Skin of body (tissue), 3 donors: ENCODE measurements at places on chromosomes 4 and X. TPM values are rescaled to one million over a fixed set of nuclear protein-coding genes. Genes with fewer than 3 reads are reported as not detected.
A peak's percentile ranks its signal among the peaks of the same experiment; 100 is the strongest.

Gene CLDN22
- not detected for total RNA-seq

DNA sequence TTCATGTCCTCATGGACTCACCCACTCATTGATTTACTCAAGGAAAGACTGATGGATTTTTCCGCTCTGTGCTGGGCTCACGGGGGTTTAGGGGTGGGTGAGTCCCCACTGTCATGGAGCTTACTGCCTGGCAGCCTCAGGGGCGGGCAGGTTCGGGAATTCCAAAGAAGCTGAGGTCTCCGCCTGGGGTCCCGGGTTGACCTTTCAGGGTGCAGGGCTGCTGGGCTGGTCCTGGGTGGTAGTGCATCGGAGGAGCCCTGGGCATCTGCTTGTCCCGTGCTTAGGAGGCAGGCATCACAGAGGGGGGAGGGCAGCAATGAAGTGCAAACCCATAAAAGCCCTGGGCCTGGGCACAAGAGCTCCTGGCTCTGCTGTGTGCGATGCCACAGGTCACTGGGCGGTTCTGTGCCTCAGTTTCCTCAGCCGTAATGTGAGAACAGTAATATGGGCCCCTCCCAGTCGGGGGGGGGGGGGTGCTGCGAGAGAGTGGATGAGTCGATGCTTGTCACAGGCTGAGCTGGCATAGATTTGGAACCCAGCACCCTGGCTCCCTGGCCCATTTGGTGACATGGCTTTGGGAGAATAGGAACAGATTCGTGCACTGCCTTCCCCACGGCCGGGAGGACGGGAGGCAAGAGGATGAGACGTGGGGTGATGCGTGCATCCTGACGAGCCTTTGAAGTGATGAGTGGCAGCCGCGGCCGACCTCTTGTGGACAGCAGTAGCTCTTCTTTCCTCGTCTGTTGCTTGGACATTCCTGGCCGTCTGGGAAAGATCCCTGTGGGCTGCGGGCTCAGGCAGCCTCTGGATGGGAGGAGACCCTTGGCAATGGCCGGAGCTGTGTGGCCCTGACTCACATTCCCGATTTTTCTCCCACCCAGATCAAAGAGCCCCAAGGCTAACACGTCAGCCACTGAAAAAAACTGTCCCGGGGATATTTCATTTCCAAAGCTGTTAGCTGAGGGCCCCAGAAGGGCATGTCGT, 42.0 kb downstream of the PSAPL1 start:
- DNase-seq: no peak

DNA sequence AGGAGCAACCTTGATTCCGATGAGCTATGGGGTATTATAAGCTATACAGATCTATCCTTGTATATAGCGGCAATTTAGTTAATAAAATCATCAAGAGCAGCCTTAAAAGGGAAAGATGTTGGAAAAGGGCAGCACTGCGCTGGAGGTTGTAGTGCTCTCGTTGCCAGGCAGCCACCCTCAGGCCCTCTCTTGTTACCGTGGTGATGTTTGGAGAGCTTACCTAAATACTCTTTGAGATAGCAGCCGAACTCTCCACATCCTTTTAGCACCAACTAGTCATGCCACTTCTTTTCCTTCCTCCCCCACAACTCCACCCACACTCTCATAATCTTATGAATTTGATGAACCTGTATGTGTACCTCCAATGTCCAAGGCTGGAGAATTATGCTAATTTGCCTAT, 3.8 kb upstream of the RADX start:
- no peak for DNase-seq

DNA sequence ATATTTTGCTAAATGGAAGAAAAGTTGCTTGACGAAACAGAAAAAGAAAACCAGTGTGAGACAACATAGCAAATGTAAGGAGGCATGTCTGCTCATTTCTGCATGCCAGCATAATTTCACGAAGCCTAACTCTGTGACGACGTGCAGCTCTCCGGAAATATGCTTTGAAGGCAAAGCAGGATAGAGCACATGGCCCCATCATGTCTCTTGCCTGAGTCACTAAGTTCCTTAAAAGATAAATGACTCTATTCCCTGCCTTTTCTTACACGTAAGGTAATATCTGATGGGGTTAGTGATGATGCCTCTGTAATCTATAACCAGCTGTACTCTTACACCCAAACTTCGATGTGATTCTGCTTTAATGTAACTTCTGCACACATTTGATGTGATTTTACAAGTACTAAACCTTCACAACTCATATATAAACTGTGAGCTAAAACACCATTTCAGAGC, 64.5 kb downstream of the ANXA3 start:
- DNase-seq: peak; percentile 27

DNA sequence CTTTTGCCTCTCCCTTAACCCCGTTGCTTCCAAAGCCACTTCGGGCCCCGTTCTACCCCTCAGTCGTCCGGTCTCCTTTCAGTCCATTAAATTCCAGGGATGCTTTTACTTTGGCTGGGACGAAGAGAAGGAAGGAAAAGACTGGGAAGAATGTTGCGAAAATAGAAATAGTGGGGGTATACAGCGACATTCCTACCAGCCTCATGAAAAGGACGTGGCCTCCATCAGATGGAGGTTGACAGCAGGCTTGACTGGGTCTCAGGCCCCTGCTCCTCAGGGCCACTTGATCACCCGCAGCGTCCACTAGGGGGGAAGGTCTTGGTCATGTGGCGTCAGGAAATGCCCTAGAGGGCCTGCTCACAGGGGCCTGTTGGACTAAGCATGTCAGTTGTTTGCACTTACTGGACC, 657 bp upstream of the ANKRD50 start:
- DNase-seq: peak; percentile 70

DNA sequence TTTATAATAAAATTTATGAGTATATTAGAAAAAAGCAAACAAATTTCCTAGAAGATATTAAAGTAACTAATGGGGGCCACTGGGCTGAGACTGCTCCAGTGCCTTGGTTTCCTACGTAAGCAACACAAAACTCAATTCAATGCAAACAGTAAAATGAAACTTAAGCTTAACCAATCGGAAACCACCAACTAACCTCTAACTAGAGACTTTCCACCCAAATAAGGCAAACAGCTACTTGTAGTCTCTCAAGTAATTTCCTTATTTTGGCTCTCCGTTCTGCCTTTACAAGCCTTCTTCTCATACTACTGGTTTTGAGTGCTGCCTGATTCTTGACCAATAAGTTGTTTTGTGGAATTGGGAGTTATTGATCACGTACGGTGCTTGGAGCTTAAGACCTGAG, 167.3 kb upstream of the VEGFC start:
- no peak for DNase-seq
